ENCODE measurements at places on chromosomes 11 and 22. TPM values are rescaled to one million over a fixed set of nuclear protein-coding genes. Genes with fewer than 3 reads are reported as not detected.

GRCh38 chr11:75013051-75013450 is 24.3 kb downstream of the NEU3 start:
- peaks cover 5% of the 10 kb centered on the region for H3K36me3 ChIP-seq
- peaks cover 9% of the 10 kb centered on the region for H3K4me1 ChIP-seq
- H3K27ac ChIP-seq: no peak overlapping the region
- H3K4me3 ChIP-seq: no peak overlapping the region

DNA sequence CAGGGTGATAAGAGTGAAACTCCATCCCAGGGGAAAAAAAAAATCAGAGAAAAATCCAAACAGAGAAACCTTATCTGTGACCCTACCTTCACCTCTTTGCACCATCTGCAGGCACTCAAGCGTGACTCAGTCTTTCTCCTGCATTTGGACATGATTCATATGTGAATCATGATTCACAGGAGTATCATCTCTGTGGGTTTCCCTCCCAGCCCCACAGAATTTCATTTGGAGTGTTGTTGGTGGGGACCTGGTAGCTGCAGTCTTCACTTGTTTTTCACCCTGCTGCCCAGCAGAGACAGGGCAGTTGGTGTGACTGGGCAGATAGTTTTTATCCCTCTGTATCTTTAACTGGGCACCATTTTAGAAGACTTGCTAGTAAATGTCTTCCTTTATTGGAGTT is 75.7 kb downstream of the DEPDC5 start:
- no peak for DNase-seq
- peak overlapping the region; percentile 69 for H3K27ac ChIP-seq
- no peak overlapping the region for H3K4me3 ChIP-seq
- no peaks in the 10 kb centered on the region for H3K27me3 ChIP-seq
- H3K4me1 ChIP-seq: no peaks in the 10 kb centered on the region
- peaks cover 22% of the 10 kb centered on the region for H3K36me3 ChIP-seq

GRCh38 chr22:31898926-31899325 is 45.4 kb upstream of the YWHAH start:
- peaks cover 6% of the 10 kb centered on the region for H3K4me1 ChIP-seq
- H3K4me3 ChIP-seq: no peak overlapping the region

DNA sequence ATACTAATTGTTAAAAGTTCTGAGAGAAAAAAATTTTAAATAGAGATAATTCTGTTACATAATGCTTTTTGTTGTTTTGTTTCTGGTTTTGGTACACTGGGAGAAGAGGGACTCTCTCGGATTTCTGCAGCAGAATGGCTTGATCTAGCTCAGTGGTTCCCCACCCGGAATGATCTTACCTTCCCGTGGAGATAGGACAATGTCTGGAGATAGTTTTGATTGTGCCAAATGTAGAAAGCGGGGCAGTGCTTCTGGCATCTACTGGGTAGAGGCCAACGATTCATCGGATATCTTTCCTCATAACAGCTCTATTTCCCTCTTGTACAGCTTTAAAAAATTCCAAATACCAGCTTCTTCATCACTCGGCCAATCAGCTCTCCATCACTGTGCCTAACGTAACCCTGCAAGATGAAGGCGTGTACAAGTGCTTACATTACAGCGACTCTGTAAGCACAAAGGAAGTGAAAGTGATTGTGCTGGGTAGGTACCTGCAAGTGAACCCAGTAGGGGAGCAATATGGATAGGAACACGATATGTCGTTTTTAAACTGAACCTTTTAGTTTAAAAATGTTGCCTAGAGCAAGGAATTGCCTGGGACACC is 13.2 kb downstream of the CRTAM start:
- no peaks in the 10 kb centered on the region for H3K27me3 ChIP-seq
- H3K4me1 ChIP-seq: no peaks in the 10 kb centered on the region
- no peaks in the 10 kb centered on the region for H3K36me3 ChIP-seq
- no peak for DNase-seq
- no peak overlapping the region for H3K27ac ChIP-seq

Gene CD3D
- 9.3 TPM for total RNA-seq

DNA sequence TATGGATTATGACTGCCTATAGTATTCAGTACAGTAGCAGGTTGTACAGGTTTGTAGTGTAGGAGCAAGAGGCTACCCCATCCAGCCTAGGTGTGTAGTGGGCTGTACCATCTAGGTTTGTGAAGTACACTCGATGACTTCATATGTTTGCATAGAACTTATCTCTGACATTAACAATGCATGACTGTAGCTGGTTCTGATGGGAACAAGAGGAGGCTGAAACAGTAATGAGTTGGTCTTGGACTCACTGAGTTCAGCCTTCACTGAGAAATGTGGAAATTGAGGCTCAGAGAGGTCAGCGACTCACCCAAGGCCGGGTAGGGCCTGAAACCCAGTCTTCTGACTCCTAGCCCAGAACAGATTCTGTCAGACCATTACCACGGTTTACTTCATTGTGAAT is 13.0 kb downstream of the MYO7A start:
- no peaks in the 10 kb centered on the region for H3K27me3 ChIP-seq
- H3K4me1 ChIP-seq: peaks cover 13% of the 10 kb centered on the region
- H3K4me3 ChIP-seq: no peak overlapping the region
- H3K36me3 ChIP-seq: no peaks in the 10 kb centered on the region
- peak; percentile 55 for DNase-seq
- no peak overlapping the region for H3K27ac ChIP-seq

Gene NRXN2
- 1.7 TPM for total RNA-seq

DNA sequence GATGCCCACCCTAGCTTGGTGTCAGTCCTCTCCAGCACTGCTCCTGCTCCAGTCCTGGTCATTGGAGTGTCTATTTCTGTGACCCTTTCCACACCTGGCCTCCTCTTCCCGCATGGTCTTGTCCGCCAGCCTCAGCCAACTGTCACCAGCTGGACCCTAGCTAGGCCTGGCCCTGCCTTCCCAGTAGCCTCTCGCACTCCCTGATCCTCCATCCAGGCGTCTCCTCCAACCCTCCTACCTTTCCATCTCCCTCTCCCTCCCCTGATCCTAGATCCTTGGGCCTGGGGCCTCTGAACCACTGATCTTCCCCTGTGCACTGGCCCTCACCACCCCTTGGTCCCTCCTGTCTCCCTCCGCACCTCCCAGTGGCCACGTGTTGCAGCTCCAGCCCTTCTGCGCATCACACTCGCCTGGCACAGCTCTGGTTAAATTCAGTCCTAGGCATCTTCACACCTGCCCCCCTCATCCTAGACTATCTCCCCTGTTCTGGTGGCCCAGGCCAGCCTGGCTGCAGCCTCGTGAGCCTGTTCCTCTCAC is 9.9 kb downstream of the SYNGR1 start:
- H3K4me3 ChIP-seq: no peak overlapping the region
- DNase-seq: no peak
- H3K36me3 ChIP-seq: no peaks in the 10 kb centered on the region

- H3K4me3 ChIP-seq: no peak overlapping the region
- H3K36me3 ChIP-seq: no peaks in the 10 kb centered on the region
- peaks cover 5% of the 10 kb centered on the region for H3K27me3 ChIP-seq
- H3K4me1 ChIP-seq: no peaks in the 10 kb centered on the region
These were observed 537.3 kb downstream of the OPCML start for GRCh38 chr11:132994966-132995365.

DNA sequence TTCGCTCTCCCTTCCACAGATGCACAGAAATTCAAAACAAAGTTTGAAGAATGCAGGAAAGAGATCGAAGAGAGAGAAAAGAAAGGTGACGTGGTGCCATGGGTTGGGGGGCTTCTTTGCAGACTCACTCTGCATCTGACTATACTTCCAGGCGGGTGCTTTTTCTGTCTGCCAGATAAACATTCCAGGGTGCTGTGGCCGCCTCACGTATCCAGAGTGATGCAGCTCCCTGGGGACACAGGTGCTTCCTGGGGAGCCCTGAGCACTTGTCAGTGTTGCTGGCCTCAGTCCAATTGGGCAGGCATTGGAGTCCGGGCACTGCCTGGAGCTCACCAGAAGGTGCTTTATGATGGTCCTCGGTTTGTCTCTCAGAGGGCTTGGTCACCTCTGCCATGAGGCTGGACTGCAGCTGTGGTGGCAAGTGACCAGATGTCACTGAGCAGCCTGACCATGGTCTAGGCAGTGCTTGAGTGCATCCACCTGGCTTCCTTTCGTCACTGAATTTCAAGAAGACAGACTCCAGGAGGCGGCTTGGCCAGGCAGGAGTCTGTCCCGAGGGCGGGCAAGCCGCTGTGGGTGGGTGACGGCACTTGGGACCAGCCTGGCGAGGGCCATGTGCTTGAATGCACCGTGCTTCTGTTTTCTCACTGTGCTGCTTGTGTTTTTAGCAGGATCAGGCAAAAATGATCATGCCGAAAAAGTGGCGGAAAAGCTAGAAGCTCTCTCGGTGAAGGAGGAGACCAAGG is 5.1 kb upstream of the ZDHHC8 start:
- H3K4me1 ChIP-seq: no peaks in the 10 kb centered on the region
- H3K27me3 ChIP-seq: no peaks in the 10 kb centered on the region
- H3K36me3 ChIP-seq: peaks cover 6% of the 10 kb centered on the region

Gene TALDO1
- 292 TPM for total RNA-seq

DNA sequence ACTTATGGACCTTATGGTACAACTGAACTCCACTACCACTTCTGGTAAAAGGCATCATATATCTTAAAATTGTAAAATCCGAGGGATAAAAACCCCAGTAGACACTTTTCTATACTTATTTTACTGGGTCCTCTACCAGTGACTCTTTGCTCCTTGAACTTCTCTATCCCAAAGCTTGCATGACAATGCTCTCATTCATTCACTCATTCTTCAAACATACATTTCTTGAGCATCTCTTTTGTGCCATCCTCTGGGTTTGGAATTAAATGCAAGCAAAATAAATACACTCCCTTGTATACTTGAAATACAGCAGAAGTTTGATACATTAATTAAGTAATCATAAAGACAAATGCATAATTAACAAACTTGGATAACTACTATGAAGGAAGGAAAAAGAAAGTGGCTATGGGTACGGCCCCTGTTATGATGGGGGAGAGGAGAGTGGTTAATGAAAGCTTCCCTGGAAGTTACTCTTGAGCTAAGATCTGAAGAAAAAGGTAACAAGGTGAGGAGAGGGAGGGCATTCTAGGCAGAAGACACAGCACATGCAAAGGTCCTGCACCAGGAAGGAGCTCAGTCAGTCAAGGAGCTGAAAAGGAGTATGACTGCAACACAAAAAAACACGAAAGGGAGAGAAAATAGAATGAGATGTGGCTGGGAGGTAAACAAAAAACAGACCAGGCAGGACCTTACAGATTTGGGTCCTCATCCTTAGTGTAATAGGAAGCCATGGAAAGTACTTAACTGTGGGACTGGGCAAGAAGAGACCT is 8.0 kb downstream of the MPZL3 start:
- peaks cover 4% of the 10 kb centered on the region for H3K4me1 ChIP-seq
- no peaks in the 10 kb centered on the region for H3K36me3 ChIP-seq
- no peak for DNase-seq
- H3K27me3 ChIP-seq: peaks cover 24% of the 10 kb centered on the region
- no peak overlapping the region for H3K4me3 ChIP-seq

DNA sequence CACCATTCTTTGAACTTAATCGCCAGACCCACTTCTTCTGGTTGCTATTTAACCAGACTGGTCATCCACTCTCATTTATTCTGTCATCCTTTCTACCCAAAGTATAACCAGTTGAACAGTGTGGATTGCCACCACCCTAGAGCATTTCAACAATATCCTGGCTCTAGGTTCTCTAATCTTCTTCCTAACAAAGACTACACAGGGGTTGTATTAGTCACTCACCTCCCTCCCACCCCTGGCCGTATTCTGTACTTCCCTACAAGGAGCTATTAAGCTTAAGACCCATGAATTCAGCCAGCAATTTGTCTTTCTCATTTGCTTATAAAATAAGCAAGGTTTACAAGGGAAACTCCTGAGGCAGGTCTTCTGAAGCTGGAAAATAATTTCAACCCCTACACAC is 46.9 kb upstream of the CEP126 start:
- no peak overlapping the region for H3K4me3 ChIP-seq
- DNase-seq: no peak
- H3K36me3 ChIP-seq: no peaks in the 10 kb centered on the region
- no peak overlapping the region for H3K27ac ChIP-seq

Gene OOSP4B
- total RNA-seq: not detected

DNA sequence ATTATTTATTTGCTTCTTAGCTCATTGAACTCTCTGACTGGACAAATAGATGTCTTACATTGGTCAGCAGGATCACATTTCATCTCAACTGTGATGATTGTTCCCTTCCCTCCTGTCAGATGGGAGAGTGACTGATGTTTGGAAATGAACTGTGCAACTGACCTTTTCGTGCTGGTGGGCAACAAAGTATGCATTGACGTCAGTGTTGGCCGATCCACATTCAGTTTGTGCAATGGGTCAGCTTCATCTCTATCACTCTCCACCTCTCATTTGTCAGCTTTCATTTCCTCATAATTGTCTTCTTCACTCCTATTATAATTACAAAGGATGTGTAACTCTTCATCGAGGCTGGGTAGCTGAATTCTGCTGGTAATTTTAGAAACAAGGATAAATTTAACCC is 71.3 kb downstream of the PPP2R1B start:
- peak overlapping the region; percentile 77 for H3K27ac ChIP-seq
- DNase-seq: peak; percentile 43
- no peaks in the 10 kb centered on the region for H3K27me3 ChIP-seq
- H3K4me1 ChIP-seq: peaks cover 5% of the 10 kb centered on the region

Gene HTR3A
- total RNA-seq: not detected

Gene C22orf31
- not detected for total RNA-seq

DNA sequence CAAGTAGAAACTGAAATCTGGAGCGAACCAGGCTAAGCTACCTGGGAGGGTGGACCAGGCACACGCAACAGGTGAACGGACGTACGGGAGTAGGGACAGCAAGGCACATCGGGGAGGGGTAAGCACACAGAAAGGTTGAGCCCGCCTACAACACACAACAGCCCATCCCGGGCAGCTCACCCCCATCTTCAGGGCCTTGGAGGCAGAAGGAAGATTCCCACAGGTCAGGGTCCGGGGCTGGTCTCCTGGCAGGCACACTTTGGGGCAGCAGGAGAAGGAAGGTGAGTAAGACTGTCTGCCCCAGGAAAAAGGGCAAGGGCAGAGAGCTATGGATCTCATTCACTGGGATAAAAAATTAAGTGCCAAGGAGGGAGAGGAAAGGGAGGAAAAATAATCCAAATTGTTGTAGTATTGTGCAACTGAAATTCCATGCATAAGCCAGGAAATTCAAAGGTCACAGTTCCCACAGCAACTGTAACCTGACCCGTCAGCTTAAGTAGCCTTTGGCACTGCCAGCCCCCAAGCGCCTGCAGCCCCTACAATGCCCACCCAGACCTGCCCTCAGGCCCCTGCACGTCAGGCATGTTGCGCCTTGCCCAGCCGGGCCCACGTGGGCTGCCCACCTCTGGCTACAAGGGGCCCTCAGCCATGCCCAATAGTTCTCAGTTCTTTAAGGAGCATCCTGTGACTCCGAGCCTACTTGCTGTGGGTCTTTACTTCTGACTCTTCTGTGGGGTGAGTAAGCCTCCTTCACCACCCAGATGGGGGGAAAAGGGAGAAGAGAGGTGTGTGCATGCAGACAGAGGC is 51.8 kb downstream of the MICAL3 start:
- H3K4me1 ChIP-seq: peaks cover 36% of the 10 kb centered on the region
- H3K36me3 ChIP-seq: no peaks in the 10 kb centered on the region
- DNase-seq: peak; percentile 69
- H3K4me3 ChIP-seq: no peak overlapping the region
- H3K27ac ChIP-seq: peak overlapping the region; percentile 52

Gene CD151
- 486 TPM for total RNA-seq

Gene RFPL2
- total RNA-seq: not detected

Gene TRIM6
- 4.2 TPM for total RNA-seq

Gene MYO18B
- total RNA-seq: 0.71 TPM

Data from lung (tissue), 17 donors.